CD4-positive, alpha-beta T cell treated with Interleukin-6 at 100 ng/mL for 8 hours (primary cell): ENCODE measurements at places on chromosomes 2 and 18.

- DNase-seq, result no peak
These were observed 50.1 kb downstream of the PGAP1 start for GRCh38 chr2:196876364-196876763.

GRCh38 chr2:74033375-74033774 lies 48.7 kb downstream of the TET3 start:
- no peak for DNase-seq

DNA sequence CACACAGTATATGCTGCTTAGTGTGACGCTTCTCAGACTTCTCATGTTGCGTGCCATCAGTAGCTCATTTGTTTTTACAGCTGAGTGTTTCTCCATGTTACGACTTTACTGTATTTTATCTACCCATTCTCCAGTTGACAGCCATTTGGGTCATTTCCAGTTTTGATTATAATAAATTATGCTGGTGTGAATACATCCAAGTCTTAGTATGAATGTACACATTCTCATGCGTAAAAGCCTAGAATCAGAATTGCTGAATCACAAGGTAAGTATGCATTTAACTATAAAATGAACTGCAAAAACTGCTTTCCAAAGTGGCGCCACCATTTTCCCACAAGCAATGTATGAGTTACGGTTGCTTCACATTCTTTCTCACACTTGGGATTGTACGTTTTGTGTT lies 184.2 kb upstream of the SLC35G4 start:
- no peak for DNase-seq

DNA sequence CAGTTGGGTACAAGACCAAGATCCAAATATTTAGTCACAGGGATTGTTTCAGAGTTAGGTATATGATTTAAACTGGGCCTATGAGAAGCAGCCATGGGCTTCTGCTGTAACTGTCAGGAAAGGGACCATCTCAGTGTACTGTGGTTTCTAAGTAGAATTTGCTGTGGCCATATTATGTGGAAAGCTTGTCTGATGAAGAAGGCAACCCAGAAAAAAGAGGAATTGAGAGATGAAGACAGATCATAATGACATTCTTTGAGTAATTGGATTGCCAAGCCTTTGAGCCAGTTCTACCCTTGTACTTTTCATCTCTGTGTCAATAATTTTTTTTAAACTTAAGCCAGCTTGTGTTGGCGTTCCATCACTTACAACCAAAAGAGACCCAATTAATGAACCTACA lies 259.6 kb downstream of the NUP35 start:
- DNase-seq, result no peak

- DNase-seq, result no peak
These were observed 85.2 kb upstream of the GRB14 start for GRCh38 chr2:164706522-164706921.

GRCh38 chr2:219626540-219626939 lies 890 bp upstream of the SLC4A3 start:
- no peak for DNase-seq

- no peak for DNase-seq
These were observed 539 bp downstream of the CYP27A1 start for GRCh38 chr2:218782528-218782844.

GRCh38 chr2:120568975-120569268 lies 166.7 kb upstream of the GLI2 start:
- DNase-seq, result no peak

DNA sequence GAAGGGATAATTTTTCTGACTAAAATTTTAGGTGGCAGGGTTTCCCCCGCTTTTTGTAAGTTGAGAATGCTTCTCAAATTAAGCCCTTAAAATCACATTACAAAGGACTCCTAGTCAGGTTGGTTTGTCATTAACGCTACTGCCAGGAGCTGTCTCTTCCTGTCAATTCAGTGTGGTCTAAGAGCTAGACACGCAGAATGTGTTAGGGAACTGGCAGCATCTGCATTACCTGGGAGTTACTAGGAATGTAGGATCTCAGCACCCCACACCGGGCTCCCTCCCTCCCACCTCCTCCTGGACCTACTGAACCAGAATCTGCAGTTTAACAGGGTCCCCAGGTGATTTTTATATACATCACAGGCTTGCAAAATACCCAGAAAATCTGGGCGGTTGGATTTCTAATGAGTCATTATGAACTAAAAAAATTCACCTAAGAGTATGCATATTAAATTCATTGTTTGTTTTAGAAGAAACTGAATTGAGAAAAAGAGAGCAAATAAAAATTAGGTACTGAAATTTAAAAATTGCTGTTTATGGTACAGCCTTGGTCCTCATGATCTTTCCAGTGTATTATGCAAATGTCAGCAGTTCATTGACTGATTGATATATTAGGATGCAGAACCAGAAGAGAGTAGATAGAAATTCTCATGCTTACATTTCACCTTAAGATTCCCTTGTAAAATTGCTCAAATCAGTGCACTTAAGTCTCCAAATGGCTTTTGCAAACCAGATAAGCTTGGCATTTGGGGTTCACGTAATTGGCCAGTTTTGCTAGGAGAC lies 130.9 kb upstream of the ITGA6 start:
- no peak for DNase-seq

GRCh38 chr18:21733011-21733410 lies 7.6 kb upstream of the MIB1 start:
- no peak for DNase-seq

- no peak for DNase-seq
These were observed 544.1 kb upstream of the CDH7 start for GRCh38 chr18:65206551-65207260.

DNA sequence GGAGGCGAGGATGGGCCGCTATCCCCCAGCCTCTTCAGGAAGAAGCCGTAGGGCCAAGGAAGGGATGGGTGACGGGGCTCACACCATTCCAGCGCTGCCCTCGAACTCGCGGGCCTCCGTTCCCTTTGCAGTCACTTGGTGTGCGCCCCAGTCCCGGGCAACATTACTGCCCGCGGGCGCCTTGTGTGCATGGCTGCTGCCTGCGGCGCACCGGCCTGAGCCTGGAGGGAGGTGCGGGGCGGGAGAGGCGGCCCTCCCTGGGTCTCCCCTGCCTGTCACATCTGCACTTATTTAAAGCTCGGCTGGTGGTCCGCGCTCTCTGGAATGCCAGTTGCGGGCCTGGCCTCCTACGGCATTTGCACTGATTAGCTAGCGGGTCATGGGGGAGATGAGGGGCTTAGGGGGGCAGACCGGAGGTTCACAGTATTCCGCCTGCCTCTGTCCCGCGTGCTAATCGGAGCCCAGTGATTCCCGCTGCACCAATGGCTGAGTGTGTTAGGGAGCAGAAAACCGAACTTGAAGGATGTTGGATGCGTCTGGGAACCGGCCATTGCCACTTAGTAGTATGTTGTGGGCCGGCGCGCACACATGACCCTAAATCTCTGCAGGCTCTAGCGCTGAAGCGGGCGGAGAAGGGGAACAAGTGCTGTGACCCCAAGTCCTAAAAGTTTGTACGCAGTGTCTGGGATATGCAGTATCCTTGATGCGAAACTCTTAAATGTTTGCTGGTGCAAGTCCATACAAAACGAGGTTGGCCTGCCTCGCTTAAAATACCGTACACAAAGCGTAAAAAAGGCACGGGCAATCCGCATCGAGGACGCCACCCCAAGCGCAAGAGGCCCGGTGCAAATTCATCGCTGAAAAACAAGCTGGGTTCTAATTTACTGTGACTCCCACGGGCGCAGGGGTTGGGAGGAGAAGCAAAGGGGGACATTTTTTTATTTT lies 161.2 kb upstream of the SIX2 start:
- DNase-seq, result no peak

DNA sequence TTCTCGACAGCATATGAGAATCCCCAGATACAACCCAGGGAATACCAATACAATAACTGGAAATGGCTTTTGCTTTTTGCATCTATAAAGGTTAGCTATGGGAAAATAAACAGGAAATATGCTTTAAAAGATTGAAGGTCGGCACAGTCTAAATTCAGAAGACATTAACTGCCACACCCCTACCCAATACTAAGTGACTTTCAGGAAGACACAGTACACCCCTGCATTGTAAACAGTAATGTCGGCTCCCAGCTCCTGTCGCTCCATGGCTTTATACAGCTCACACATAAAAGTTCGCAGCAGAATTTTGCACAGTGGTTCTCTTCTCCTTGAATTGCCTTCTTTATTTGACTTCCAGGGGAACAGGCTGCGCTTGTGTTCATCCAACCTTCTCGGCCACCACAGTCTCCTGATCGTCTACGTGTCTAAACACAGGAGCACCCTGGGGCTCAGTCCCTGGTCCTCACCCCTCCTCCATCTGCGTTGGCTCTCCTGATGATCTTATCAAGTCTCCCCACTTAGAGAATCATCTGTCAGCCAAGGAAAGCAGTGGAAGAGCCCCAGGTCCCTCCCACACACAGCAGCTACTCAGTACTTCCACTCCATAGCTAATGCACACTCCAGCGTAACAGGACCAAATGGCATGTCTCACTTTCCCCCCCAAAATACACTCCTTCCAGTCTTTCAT lies 22.7 kb downstream of the CYB5A start:
- no peak for DNase-seq

- DNase-seq, result peak; percentile 75
These were observed 1.4 kb downstream of the UBE2F start for GRCh38 chr2:237968048-237968862.

DNA sequence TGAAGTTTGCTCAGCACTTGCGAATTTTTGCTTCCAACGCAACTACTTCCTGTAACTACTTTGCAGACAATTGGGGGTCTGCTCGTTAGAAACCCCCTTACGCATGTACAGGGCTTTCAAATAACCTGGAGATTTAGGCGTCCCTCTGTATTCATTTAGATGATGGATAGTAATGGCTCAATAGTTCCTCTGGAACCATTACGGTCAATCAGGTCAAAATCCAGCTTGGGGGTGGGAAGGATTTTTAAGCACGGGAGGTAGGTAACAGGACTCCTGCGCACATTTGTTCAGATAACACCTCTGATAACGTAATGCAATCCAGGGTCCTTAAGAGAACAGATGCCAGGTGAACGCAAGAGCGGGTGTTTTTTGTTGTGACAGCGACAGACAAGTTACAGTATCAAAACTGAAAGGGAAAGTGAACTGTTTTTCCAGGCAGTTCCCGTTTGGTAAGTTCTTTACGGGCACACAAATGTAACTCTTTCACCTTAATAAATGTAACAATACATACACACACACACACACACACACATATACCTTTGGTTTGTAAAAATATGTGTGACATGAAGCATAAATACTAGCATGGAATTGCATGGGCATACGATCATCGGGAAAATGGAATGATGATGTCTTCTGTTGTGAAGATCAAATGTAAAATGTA lies 3.8 kb upstream of the OSR1 start:
- DNase-seq, result peak; percentile 37

- no peak for DNase-seq
These were observed 93.4 kb upstream of the THOC1 start for GRCh38 chr18:361100-361732.

DNA sequence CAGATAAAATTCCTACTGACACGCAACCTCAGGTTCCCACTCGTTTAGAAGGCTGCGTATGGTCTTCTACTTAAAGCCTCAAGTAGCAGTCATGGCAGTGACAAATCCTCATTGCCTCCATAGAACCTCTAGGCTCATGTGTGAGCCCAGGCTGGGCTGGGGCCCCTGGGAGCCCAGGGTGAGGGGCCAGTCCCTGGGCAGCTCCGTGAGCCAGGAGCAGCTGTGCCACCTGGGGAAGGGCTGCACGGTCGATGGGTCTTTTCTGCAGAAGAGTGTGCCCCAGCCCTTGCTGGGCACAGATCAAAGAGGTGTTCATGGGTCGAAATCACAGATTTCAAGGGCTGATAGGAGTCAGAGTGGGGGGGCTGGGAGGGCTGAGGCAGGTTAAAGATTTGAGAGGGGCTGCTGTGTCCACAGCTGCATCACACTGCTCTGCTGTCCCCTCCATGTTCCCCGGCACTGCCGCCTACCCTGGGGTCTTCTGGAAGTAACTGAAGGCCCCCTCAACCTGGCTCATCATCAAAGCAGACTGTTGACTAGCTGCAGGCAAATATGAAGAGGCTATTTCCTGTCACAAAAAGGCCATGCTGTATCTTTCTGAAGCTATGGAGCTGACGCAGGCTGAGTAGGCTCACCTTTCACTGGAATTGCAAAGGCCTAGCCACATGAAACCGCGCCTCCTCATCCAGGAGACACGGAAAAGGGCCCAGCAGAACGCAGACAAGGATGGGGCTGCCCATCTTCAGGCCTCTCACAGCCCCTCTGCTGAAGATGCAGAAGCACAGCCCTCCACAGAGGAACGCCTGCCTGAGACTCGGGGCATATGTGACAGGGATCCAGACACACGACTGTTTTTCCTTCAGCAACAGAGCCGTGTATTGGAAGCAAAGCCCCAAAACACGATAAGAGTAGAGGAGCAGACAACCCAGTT lies 35.7 kb upstream of the ALPP start:
- DNase-seq, result no peak

DNA sequence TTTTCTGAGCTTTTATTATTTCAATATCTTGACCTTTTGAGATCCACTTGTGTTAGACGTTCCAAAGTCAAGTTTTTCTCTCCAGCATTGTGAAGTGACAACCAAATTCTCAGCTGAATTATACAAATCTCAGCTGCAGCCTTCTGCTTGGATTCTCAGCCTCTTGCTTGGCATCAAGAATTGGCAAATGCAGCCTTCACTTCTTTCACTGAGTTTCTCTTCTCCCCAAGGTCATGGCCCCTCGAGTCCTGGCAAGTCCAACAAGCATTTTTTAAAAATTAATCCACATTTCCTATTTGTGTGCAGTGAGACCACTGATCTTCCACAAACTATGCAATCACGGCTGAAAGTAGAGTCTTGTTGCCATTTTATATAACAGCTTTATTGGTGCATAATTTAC lies 23.4 kb upstream of the SMIM21 start:
- DNase-seq, result no peak

DNA sequence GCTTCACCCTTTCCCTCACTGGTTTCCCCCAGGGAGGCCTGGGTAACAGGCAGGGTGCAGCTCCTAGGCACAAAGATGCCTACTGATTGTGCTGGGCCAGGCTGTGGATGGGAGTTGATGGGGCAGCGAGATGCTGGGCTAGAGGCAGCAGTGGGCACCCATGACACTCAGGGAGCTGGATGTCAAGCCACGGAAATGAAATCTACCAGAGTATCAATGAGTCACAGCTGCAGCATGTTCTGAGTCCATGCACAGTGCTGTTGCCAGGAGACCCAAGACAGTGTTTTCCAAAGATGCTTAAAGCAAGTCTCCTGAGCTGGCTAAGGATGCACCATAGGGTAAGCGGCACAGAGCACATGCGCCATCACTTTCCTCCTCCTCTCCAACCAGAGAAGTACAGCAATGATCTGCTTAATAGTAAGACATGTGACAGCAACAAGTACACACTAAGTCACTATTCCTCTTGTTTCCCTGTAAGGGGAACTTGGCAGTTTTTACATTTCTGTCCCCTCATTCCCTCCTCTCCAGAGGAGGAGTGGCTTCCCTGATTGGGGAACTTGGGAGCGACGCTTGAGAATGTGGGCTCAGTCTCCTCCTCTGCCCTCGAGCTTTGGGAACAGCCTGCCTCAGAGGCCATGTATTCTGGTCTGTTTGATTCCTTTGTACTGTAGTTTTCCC lies 57.2 kb downstream of the CDC42EP3 start:
- no peak for DNase-seq
